ENCODE measurements at places on chromosomes 3 and 15.

- no peak for DNase-seq
Observed at GRCh38 chr3:181712226-181712552, 464 bp downstream of the SOX2 start.

DNA sequence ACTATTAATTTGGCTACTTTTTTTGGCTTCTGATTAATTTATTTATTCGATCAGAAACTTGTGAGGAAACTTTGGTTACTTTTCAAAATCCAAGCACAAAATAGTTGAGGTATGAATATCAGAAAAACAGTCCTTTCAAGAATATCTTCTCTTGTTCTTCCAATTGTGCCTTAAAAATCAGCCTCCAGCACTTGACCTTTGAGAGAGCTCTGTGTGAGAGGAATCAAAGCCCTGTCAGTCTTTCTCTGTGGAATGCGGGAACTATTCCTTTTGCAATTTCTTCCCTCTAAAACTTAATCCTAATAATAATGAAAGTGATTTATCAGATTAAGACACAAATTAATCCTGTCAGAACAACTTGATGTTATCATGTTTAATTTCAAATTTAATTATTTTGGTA lies 185.9 kb downstream of the ABHD5 start:
- DNase-seq = no peak

GRCh38 chr15:77774350-77774749 lies 141.6 kb upstream of the LINGO1 start:
- no peak for DNase-seq

DNA sequence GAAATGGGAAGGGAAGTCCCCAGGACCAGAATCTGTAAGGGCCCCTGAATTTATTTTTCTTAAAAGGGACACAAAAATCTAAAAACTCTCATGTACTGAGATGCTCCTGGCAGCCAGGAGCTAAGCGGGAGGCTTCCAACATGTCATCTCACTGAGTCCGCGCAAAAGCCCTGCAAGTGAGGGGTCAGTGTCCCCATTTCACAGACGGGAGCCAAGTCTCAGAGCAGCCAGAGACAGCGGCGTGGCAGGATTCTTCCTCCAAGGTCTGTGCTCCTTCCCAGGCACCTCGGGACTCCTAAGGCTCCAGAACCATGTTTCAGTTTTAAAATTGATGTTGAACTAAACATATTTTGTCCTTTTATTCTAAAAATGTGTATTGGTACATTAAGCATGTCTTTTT lies 114.8 kb downstream of the ADCY5 start:
- DNase-seq = no peak

DNA sequence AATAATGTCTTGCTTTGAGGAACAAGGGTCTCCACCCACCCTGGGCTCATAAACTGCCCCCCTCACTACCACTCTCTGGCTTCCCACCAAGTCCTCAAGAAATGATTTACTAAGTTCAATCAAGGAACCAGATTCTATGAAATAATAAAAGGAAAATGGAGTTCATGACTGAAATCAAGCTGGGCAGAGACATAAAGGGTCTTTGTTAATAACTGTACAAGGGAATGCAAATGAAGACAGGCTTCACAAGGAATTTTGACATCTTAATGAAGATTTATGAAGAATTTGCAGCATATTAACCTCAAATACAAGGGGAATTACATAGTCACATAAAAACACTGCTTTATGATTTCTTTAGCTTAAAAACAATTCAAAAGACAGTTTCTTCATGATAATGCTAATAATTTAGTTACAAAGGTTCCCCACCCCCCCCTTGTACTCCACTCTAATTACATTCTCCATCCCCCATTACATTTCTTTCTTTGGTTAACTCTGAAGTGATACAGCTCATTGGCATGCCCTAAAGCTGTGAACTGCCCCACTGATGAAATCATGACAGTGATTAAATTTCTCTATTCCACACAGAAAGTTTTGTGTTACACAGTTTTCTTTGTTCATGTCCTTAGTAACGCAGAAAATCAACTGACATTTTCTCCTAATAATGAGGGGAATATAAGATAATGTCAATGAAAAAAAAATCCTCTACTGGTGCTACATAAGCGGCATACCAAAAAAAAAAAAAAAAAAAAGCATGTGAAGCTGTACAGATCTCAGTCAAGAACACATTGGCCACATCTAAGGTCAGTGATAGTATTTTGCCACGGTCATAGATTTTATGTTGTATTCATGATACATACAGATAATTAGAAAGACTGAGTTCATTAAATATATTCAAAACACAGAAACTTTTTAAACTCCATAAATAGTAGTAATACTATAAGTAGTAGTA lies 54.4 kb downstream of the WWTR1 start:
- DNase-seq = peak; percentile 27

- DNase-seq = no peak
Observed at GRCh38 chr3:170761103-170761502, 108.9 kb downstream of the RPL22L1 start.

GRCh38 chr3:53807117-53807810 lies 39.0 kb downstream of the CHDH start:
- no peak for DNase-seq

GRCh38 chr15:66613743-66614142 lies 47.9 kb upstream of the LCTL start:
- no peak for DNase-seq

- DNase-seq = no peak
Observed at GRCh38 chr15:48289628-48290027, 41.6 kb upstream of the DUT start.

DNA sequence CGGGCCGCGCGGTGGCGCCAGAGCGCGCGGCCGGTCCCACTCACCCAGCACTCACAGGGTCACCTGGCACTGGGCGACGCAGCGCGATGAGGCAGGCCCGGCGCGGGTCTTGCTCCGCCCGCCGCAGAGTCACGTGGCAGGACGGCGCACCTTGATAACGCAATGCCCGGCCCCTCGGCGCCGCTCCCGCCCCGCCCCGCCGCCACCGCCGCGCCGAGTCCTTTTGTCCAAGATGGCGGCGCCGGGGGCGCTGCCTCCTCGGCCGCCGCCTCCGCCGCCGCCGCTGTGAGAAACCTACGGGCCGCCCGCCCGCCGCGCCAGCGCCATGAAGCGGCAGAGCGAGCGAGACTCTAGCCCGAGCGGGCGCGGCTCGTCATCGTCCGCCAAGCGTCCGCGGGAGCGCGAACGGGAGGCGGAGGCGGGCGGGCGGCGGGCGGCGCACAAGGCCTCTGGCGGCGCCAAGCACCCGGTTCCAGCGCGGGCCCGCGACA lies at the start of gene RBM15B:
RBM15B (plus strand) TSS at position 211 of the 491 bp plus-strand sequence; CDS start at position 326, 115 bp downstream.
- peak; percentile 96 for DNase-seq

DNA sequence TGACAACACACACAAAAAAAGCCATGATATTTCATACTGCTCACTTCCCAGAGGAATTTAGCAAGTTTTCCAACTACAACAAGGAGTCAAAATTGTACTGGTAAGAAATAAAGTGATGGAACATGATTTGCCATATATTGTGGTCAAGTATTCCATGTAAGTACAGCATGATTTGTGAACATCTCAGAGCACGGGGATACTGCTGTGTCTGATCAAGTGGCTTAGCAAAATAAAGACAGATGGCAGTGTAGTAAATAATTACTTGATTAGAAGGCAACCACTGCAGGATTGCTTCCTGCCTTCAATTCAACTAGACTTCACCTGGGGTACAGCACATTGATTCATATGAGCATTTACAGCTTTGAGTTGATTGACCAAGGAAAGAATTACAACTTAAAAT lies 51.6 kb upstream of the DUT start:
- no peak for DNase-seq

DNA sequence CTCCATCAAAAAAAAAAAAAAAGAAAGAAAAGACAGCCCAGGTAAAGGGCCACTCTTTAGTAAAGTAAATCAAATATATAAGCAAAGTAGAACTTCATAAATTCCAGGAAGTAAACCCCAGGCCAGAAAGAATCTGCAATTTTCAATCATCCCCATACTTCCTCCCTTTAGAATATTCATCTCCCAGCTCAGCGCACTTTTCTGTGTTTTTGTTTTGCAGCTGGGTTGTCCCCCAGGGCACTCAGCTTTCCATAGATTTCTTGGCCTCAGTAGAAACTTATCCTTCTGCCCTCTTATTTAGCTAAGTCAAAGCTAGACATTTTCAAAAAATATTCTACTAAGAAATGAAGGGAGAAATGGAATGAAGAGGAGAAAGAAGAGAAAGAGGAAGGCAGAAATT lies 24.0 kb upstream of the SPRED1 start:
- no peak for DNase-seq

DNA sequence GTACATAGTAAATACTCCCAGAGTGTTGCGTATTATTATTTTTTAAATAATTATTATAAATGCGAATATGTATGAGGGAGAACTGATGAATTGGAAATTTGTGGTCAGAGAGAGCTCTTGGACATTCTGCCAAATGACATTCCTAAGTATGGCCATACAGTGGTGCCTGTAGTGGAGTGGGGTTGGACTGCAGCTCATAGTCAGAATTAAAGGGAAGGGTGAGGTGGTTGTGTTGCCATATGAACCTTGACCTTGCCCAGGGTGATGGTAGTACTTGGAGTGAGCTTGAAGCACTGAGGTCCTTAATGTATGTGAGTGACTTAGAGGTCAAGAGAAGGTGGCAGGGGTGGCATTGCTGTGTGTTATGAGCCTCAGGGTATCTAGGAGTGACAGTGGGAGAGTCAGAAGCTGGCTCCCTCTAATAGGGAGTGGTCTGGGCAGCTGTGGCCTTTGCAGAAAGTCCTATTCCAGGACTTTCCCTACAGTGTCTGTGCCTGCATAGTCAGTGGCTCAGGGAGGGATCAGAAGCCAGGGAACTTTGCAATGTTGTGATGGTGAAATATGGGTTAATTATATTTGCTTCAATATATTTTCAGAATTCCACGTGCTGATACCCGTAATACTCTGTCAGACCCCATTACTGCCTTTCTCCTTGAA lies 26.2 kb downstream of the PDE8A start:
- no peak for DNase-seq

GRCh38 chr15:96428742-96429141 lies 98.2 kb downstream of the NR2F2 start:
- DNase-seq = peak; percentile 18

DNA sequence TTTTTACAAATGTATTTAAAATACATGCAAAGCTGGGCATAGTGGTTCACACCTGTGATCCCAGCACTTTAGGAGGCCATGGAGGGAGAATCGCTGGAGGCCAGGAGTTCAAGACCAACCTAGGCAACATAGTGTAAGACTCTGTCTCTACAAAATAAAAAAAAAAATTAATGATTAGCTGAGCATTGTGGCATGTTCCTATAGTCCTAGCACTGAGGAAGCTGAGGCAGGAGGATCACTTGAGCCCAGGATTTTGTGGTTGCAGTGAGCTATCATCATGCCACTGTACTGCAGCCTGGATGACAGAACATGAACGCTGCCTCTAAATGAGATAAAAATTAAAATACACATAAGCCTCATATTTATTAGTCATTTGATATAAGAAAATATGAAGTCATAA lies 142.8 kb downstream of the TCF12 start:
- DNase-seq = no peak

GRCh38 chr3:130345487-130346079 lies at the start of gene COL6A5:
TSS of gene COL6A5 (plus strand) at chr3:130345672. CDS start at chr3:130373639, 27,967 bp downstream.
- no peak for DNase-seq

DNA sequence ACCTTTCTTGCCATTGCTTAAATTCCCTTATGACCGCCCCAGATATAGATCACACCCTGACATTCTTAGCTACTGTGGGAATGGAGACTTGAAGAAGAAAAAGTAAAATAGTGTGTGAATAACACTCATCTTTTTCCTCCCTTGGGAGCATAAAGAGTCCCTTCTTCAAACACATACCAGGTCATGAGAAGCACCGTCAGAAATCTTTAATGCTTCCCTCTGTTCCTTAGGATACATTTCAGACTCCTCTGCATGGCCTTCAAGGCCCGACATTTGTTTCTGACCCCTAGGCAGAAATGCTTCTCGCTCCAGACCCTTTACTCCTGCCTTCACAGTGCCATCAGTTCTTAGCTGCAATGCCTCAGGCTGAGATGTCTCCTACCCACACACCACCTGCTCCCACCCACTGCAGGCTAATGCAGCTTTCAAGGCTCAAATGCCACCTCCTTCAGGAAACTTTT lies 143.8 kb upstream of the IL12A start:
- DNase-seq = no peak

GRCh38 chr3:106811376-106811775 lies 565.9 kb upstream of the CCDC54 start:
- no peak for DNase-seq

DNA sequence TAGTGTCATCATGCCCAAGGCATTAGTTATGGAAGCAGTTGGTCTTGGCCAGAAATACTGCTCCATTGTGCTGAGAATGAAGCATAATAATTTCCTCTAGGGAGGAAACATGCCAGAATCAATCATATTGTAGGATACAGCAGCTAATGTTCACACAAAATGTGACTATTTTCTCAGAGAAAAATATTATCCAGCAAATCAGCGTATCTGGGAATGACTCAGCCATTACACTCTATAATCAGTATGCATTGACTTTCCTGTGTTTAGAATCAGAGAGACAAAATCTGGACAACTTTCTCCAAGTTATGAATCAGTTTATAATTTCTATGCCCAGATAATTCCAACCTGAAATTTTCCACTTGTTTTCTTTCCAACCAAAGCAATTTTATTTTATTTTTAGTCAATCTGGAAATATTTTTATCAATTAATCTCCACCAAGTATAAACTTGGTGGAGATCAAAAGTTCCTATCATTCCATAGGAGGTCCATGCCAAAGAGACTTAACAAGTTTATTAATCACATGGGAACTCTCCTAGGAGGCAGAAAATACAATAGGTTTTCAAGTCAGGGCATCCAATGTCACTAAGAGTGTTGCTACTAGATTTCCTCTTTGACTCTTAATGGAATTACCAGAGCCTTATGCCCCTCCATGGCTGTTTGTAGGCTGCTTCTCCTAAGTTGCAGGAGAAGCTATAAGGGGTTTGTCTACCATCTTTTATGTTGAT lies 36.4 kb downstream of the SUCNR1 start:
- no peak for DNase-seq

GRCh38 chr15:54250326-54250725 lies 272.1 kb downstream of the UNC13C start:
- DNase-seq = peak; percentile 9

- DNase-seq = no peak
Observed at GRCh38 chr3:114319453-114319852, 25.6 kb downstream of the TIGIT start.

- no peak for DNase-seq
Observed at GRCh38 chr3:140588558-140588957, 89.3 kb upstream of the TRIM42 start.

GRCh38 chr3:105353485-105354161 lies 13.1 kb upstream of the ALCAM start:
- no peak for DNase-seq

DNA sequence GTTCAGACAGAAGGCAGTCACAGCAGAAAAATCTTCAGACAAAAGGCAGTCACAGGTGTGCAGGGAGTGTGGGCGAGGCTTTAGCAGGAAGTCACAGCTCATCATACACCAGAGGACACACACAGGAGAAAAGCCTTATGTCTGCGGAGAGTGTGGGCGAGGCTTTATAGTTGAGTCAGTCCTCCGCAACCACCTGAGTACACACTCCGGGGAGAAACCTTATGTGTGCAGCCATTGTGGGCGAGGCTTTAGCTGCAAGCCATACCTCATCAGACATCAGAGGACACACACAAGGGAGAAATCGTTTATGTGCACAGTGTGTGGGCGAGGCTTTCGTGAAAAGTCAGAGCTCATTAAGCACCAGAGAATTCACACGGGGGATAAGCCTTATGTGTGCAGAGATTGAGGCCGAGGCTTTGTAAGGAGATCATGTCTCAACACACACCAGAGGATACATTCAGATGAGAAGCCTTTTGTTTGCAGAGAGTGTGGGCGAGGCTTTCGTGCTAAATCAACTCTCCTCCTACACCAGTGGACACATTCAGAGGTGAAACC lies 27.6 kb downstream of the ZNF589 start:
- peak; percentile 3 for DNase-seq

- DNase-seq = no peak
Observed at GRCh38 chr3:52326976-52327375, 10.9 kb downstream of the DNAH1 start.

All from skin of body (tissue), 3 donors.